ENCODE measurements at places on chromosomes 2 and 18. TPM values are rescaled to one million over a fixed set of nuclear protein-coding genes. Genes with fewer than 3 reads are reported as not detected.

Gene ABCG5
- total RNA-seq = not detected

Gene EML6
- 1.1 TPM for total RNA-seq

Gene ANAPC1
- 21.7 TPM for total RNA-seq

Gene IL36G
- total RNA-seq = not detected

Gene DLGAP1
- 6.0 TPM for total RNA-seq

Gene PROKR1
- total RNA-seq = not detected

Gene OTOS
- total RNA-seq = not detected

Gene ACADL
- not detected for total RNA-seq

Gene CDCA7
- total RNA-seq = 5.9 TPM

Gene GPD2
- total RNA-seq = 29.1 TPM

Gene ZNF892
- 4.8 TPM for total RNA-seq

Gene SELENOI
- 17.2 TPM for total RNA-seq

Gene LYPD1
- total RNA-seq = 4.1 TPM

Gene MAP3K2
- total RNA-seq = 88.1 TPM

Gene MEP1B
- total RNA-seq = not detected

Measured in chondrocyte (in vitro differentiated cells).